Kidney (tissue), 22 donors: ENCODE measurements at places on chromosomes 6 and 20. TPM values are rescaled to one million over a fixed set of nuclear protein-coding genes. Genes with fewer than 3 reads are reported as not detected.

SRXN1 gene
- polyA plus RNA-seq, result 51.1 TPM

PSORS1C1 gene
- 2.1 TPM for polyA plus RNA-seq

DNA sequence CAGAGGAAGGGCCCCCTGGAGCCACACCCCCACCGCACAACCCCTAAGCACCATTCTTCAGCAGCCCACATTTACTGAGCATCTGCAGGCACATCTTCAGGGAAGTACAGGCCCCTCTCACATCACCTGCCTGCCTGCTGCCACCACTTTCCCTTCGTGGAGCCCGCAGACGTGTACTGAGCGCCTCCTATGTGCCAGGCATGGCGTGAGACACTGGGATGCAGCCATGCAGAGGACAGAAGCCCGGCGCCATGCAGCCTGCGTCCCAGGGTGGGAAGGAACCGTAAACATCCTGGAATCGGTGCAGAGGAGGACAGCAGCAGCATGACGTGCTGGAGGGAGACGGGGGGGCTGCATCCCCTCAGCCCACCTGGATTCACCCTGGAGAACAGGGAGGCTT is 78.1 kb downstream of the GRM4 start:
- H3K4me1 ChIP-seq, result no peaks in the 10 kb centered on the region
- H3K36me3 ChIP-seq, result no peaks in the 10 kb centered on the region
- peak; percentile 45 for DNase-seq
- no peak overlapping the region for H3K4me3 ChIP-seq
- H3K27ac ChIP-seq, result no peak overlapping the region
- H3K27me3 ChIP-seq, result no peaks in the 10 kb centered on the region

DNA sequence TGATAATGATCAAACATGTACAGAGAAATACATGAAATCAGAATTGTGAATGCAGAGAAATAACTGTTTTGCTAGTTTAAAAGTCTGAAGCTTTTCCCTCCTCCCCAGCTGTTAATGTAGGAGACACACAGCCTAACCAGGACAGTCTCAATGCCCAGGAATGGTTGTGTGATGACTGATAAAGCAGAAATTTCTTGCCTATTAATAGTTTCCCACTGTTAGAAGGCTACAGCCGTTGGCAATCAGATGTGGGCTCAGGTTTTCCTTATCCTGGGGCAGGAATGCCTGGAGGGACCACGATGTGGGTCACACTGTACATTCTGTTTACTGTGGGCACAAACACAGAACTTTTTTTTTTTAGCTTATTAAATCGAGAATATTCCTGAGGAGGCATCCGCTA is 1.9 kb downstream of the PPP1R3D start:
- DNase-seq, result no peak
- H3K36me3 ChIP-seq, result peaks cover 8% of the 10 kb centered on the region
- H3K27ac ChIP-seq, result no peak overlapping the region
- H3K4me1 ChIP-seq, result peaks cover 4% of the 10 kb centered on the region
- no peaks in the 10 kb centered on the region for H3K27me3 ChIP-seq
- peak overlapping the region; percentile 14 for H3K4me3 ChIP-seq

FAM209B gene
- polyA plus RNA-seq, result not detected

DNA sequence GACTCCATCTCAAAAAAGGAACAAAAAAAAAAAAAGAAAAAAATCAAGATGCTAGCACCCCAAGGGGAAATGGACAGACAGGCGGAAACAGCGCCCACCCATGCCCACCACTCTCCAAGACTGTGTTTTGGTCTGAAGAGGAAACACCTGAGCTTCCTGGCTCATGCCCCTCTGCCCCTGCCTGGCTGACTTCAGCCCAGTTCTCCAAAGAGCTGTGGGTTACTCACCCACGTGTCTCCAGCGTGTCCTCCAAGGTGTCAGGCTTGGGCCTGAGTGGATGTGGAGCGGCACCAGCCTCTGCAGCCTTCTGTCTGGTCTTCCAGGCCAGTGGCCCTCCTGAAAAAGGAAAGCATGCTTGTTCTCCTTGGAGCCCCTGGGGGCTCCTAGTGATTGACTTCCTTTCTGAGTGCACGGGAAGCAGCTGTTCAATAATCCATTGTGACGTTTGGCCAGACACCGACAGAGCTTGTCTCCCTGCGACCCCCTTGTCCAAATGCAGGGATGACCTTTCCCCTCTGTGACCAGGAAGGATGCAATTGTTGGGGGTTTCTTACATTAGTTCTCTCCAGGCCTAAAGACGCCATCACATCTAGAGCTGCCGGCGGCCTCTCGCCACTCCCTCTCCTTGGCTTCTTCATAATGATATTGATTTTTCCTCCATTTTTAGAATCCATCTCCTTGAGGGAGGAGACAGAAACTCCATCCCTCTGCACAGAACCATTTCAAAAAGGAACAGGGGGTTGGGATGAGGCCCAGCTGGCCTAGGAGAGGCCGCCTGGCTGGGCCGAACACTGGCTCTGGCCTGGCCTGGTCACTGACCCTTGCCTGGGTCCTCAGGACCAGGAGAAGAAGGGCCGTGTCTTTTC is 58.4 kb downstream of the ADNP start:
- no peak for DNase-seq
- H3K27ac ChIP-seq, result no peak overlapping the region
- no peak overlapping the region for H3K4me3 ChIP-seq

TRIM15 gene
- 7.1 TPM for polyA plus RNA-seq

GRCh38 chr20:43953919-43954592 is 39.4 kb downstream of the TOX2 start:
- no peaks in the 10 kb centered on the region for H3K4me1 ChIP-seq
- no peak for DNase-seq
- no peaks in the 10 kb centered on the region for H3K27me3 ChIP-seq
- no peak overlapping the region for H3K27ac ChIP-seq
- H3K36me3 ChIP-seq, result no peaks in the 10 kb centered on the region

DNA sequence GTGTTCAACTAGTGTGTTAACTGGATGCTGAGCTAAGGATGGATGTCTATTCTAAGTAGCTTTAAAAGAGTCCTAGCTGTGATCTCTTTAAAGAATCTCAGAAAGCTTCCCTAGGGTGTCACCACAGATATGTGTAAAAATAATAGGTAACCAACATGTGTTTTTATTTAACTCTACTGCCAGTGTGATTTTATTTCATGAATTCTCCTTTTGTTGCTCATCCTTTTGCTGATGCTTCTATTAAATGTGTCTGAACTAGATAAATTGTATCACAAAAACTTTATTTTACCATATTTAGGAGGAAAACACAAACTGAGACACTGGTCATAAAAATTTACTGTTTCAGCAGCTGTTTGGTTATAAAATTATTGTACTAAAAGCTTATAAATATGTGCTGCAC is 809.4 kb upstream of the CITED2 start:
- no peaks in the 10 kb centered on the region for H3K27me3 ChIP-seq
- no peaks in the 10 kb centered on the region for H3K4me1 ChIP-seq
- H3K27ac ChIP-seq, result no peak overlapping the region
- no peak for DNase-seq

DNA sequence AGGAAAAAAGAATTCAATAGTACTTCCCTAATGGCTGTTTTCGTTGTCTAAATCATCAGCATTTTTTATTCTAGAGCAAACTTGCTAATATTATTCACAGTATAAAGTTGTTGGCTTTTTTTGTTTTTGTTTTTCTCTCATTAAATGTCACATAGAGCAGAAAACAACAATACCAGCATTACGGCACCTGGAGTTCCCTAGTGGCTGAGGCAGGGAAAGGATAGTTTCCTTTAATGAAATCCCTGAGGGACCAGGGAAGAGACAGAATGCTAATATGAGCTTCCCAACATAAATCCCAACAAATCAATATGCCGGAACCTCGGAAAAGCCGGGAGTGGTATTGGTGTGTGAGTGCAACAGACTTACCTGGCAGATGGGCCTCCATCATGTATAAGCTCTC is 235.2 kb upstream of the ASCC3 start:
- DNase-seq, result no peak
- H3K27ac ChIP-seq, result no peak overlapping the region
- H3K4me3 ChIP-seq, result no peak overlapping the region

- no peak for DNase-seq
- no peak overlapping the region for H3K27ac ChIP-seq
- H3K36me3 ChIP-seq, result no peaks in the 10 kb centered on the region
- no peaks in the 10 kb centered on the region for H3K27me3 ChIP-seq
- H3K4me1 ChIP-seq, result no peaks in the 10 kb centered on the region
Observed at GRCh38 chr20:19743640-19743995, 14.4 kb upstream of the RIN2 start.

DNA sequence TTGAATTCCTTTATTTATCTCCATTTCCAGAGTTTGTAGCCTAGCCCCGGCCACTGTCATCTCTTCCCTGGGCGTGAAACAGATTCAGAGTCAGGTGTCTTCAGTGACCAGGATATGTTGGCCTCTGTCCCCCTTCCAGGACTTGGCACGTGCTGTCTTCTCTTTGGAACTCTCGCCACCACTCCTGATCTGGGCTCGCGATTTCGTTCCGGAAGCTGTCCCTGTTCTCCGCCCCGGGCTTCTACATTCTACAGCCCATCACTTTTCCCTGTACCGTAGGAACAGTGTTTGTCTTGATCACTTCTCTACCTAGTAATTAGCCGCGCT is 739 bp downstream of the GSS start:
- no peaks in the 10 kb centered on the region for H3K36me3 ChIP-seq
- no peaks in the 10 kb centered on the region for H3K27me3 ChIP-seq
- peak overlapping the region; percentile 56 for H3K4me3 ChIP-seq

DNA sequence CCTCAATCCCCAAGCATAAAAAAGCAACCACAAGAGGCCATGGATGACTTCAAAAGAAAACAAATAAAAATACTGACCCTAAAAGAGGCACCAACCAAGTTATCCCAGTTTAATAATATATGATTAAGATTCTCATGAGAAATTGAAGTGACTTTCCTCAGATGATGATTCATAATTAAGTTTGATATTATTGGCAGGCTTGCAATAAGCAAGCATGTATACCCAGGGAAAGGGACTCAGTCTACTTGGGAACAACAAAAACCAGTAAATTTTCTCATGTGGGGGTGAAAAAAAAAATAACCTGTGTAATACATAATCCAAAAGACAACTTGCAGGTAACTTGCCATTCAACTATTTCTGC is 19.6 kb downstream of the JAG1 start:
- H3K4me1 ChIP-seq, result peaks cover 18% of the 10 kb centered on the region
- H3K4me3 ChIP-seq, result no peak overlapping the region
- peaks cover 20% of the 10 kb centered on the region for H3K36me3 ChIP-seq
- no peaks in the 10 kb centered on the region for H3K27me3 ChIP-seq
- no peak overlapping the region for H3K27ac ChIP-seq

GRCh38 chr20:31593221-31594001 is 11.7 kb upstream of the ID1 start:
- DNase-seq, result no peak
- peaks cover 2% of the 10 kb centered on the region for H3K4me1 ChIP-seq
- peak overlapping the region; percentile 61 for H3K27ac ChIP-seq
- H3K27me3 ChIP-seq, result no peaks in the 10 kb centered on the region
- no peaks in the 10 kb centered on the region for H3K36me3 ChIP-seq
- no peak overlapping the region for H3K4me3 ChIP-seq
